ENCODE measurements at places on chromosomes 5 and 9.

- H3K36me3 ChIP-seq, result no peaks in the 10 kb centered on the region
- H3K4me3 ChIP-seq, result no peak overlapping the region
- DNase-seq, result no peak
- H3K27me3 ChIP-seq, result no peaks in the 10 kb centered on the region
- no peak overlapping the region for H3K27ac ChIP-seq
Observed at GRCh38 chr5:158805195-158805594, 294.5 kb downstream of the EBF1 start.

- no peak overlapping the region for H3K27ac ChIP-seq
- no peaks in the 10 kb centered on the region for H3K27me3 ChIP-seq
- peaks cover 2% of the 10 kb centered on the region for H3K36me3 ChIP-seq
- H3K4me3 ChIP-seq, result no peak overlapping the region
Observed at GRCh38 chr5:173902334-173902733, 14.2 kb downstream of the CPEB4 start.

DNA sequence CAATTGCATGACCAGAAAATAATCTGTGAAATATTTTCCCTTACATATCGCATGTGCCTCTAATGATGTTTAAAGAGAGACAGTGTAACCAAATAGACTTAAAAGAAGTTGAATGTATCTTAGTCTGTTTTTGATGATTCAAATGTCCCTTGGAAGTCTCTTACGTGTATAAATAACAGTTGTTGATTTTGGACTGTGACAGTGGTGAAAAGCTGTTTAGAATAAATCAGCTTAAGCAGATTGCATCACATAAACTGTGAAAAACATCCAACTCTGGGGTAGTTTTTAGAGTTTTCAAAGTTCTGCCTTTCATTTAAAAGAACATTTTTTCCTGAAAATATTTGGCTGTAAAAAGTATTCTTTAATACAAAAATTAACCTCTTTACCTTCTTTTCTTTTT lies 301.1 kb downstream of the PRR16 start:
- no peak overlapping the region for H3K27ac ChIP-seq
- H3K27me3 ChIP-seq, result no peaks in the 10 kb centered on the region
- DNase-seq, result no peak
- no peaks in the 10 kb centered on the region for H3K4me1 ChIP-seq
- no peaks in the 10 kb centered on the region for H3K36me3 ChIP-seq

DNA sequence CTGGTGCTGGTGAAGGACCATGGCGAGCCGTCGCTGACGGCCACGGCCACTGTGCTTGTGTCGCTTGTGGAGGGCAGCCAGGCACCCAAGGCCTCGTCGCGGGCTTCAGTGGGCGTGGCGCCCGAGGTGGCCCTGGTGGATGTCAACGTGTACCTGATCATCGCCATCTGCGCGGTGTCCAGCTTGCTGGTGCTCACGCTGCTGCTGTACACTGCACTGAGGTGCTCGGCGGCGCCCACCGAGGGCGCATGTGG lies 2.2 kb downstream of the PCDHA10 start:
- H3K4me3 ChIP-seq, result no peak overlapping the region
- H3K27me3 ChIP-seq, result peaks cover 14% of the 10 kb centered on the region
- H3K36me3 ChIP-seq, result no peaks in the 10 kb centered on the region
- H3K27ac ChIP-seq, result no peak overlapping the region
- no peak for DNase-seq
